Stimulated activated CD8-positive, alpha-beta memory T cell treated with anti-CD3 and anti-CD28 coated beads, Interleukin-15, amount 100 ng/mL, for 48 hours (primary cell): ENCODE measurements at places on chromosomes 16 and 17.

GRCh38 chr16:4410335-4411075, 5.9 kb downstream of the CORO7 start:
- DNase-seq: no peak

DNA sequence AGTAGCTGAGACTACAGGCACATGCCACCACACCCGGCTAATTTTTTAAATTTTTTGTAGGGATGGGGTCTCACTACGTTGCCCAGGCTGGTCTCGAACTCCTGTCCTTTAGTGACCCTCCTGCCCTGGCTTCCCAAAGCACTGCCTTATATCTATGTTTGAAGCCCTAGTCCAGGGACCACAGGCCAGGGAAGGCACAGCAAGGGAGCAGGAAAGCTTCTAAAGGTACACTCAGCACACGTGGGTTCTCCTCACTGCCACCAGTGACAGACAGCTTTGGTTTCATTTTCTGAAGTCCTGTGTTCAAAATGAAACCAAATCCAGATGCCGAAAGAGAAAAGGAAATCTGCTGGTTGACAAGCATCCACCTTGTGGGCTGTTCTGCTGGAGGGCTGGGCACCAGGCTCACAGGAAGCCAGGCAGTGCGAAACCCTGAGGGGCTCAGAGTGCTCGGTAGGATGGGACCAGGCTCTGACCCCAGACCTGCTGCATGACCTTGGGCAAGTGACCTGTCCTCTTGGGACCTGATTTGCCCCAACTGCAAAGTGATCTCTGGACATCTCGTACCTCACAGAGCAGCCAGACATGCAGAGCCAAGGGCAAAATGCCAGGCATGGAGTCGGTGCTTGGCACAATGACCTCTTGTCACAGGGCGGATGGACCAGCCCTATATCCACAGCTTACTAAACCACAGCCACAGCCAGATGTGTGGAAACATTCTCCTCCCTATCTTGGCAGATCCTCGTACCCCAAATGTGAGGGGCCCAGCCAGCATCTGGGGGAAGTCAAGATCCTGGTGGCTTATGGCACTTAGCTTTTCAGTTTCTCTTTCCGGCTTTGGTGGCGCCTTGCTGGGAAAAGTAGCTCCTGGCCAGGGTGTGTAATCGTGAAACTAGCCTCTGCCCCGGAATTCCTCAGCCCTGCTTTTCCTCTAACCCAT, 2.8 kb upstream of the SOCS1 start:
- no peak for DNase-seq

GRCh38 chr17:79391376-79392233, 219.2 kb downstream of the RBFOX3 start:
- DNase-seq: peak; percentile 27

DNA sequence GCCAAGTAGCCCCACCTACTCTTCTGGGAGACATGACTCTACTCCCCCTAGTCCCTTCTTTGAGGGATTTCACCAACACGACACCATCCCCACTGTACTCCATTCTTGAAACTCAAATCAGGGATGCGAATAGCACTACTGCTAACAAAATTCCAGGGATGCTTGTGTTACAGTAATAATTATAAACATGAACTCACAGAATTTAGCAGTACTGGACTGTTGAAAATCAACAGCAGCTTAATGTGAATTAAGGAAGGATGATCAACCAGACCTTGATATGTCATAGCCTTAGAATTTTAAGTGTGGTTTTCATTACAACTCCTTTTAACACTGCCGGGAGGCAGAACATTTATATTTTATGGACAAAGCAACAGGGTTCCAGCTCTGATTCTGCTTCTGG, 37.9 kb downstream of the AMFR start:
- no peak for DNase-seq

DNA sequence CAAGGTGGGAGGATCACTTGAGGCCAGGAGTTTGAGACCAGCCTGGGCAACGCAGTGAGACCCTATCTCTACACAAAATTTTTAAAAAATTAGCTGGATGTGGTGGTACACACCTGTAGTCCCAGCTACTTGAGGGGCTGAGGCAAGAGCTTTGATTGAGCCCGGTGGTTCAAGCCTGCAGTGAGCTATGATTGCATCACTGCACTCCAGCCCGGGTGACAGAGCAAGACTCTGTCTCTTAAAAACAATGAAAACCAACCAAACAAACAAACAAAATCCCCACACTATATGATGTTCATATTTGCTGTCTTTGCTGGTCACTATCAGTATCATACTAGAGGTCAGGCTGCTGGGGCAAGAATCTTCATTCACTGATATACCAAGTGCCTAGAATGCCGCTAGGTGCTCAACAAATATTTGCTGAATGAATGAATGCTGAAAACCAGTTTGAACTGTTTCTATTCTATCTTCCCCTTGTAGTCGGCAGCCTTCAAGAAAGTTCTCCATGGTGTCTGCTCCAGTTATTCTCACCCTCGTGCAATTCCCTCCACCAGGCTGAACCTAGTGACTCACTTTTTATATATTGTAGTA, 127.0 kb downstream of the IRX3 start:
- no peak for DNase-seq

DNA sequence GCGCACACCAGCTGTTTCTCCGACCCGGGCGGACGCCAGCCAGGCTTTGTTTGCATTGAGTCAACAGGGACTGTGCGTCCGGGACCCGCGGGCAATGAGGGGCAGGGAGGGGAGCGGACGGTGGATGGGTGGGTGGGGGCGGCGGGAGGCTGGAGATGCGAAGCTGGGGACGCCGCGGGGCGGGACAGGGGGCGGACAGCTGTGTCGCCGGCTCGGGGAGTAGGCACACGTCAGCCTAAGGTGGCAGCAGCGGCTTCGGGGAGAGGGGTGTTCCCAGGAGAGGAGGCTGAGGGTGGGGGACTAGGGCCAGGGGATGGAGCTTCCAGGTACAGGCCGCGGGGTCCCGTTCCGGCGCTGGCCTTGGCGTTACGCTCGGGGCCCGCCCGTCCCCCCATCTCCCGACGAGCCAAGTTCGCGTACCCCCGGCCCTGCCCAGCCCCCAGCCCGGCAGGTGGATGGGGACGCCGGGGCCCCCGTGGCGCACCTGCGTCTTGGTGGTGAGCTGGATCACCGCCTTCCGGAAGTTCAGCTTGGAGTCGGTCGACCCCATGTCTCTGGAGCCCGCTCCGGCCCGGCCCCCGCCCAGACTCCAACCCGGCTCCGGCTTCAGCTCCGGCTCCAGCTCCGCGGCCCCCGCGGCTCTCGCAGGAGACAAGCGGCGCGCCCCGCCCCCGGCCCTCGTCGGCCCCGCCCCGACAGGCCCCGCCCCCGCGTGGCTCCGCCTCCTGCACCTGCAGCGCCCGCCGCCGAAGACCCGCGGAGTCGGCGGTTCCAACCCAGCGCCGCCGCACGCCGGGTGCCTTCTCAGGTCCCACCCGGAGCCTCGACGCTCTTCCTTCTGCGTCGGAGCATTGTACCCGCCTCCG, at the start of gene HID1:
Gene HID1 (minus strand): TSS at position 653 of the 866 bp plus-strand sequence. CDS start 103 bp downstream, at position 550.
- peak; percentile 69 for DNase-seq

DNA sequence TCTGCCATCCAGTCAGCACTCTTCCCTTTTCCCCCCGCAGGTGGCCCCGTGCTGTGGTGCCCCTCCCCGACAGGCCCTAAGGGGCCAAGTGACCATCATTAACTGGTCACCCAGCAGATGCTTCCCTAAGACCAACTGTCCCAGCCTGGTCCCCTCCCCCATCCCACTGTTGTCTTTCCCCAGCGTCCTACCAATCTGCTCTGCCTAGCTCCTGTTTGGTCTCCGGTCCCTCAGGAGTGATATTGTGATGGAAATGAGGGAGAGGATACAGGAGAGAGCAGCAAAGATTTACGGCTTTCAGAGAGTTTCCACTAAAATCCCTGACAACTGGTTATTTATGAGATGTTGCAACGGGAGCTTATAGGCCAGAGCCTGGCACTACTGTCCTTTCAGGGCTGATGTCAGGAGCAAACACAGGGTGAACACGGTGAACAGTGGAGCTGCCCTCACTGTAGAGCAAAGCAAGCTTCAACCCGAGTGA, 1.4 kb upstream of the TTLL6 start:
- no peak for DNase-seq

DNA sequence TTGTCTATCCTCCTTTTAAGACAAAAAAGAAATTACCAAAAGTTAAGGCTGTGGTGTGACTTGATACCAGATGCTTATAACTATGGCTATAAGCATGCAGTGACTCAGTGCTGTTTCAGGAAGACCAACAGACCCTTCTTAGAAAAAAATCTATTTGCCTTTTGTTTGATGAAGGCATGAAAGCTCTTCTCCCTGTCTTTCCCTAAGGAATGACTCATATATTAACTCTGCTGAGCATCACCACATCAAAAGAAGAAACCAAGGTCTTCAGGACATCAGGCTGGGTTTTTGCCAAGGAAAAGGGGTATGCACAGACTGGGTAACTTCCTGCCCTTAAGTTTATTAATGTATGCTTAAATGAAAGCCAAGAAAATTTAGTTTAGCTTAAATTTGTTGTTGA, 47.1 kb downstream of the VMP1 start:
- no peak for DNase-seq

- no peak for DNase-seq
These were observed 10.3 kb downstream of the LYRM1 start for GRCh38 chr16:20910781-20911321.

DNA sequence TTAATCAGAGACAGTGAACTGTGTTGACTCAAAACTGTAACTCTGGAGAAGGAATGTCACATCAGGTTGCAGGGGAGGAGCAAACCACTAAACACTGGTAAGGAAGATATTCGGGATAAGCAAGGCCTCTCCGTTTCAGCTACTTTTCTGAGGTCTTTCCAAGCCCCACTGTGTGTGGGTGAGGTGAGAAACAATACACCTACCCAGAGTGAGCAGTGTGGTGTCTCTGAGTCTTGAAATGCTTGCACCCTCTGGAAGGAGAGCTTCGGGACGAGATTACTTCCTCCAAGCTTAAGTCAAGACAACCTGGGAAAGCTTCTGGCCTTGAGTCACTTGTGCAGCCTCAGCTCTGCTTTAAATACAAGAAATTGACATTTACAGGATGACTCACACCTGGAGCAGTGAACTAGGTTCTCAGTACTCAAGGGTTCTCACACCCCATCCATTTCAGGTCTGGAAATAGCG, 2.5 kb upstream of the MAP3K14 start:
- no peak for DNase-seq

DNA sequence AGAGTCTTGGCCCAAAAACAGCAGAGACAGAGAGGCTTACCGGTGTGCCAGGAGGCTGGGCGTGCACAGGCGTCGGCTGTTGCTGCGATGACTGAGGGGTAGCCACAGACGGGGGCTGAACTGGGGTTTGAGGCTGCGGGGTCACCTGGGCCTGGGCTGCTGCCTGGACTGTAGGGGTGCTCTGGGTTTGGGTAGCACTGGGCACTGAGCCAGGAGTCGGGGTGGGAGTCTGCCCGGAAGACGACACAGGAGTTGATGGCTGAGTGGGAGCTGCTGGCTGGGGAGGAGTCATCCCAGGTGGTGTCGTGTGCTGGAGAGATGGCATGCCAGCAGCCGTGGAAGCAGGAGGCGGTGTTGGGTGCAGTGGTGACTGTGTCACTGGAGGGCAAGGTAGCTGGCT, 53.2 kb upstream of the TRAP1 start:
- DNase-seq: no peak

DNA sequence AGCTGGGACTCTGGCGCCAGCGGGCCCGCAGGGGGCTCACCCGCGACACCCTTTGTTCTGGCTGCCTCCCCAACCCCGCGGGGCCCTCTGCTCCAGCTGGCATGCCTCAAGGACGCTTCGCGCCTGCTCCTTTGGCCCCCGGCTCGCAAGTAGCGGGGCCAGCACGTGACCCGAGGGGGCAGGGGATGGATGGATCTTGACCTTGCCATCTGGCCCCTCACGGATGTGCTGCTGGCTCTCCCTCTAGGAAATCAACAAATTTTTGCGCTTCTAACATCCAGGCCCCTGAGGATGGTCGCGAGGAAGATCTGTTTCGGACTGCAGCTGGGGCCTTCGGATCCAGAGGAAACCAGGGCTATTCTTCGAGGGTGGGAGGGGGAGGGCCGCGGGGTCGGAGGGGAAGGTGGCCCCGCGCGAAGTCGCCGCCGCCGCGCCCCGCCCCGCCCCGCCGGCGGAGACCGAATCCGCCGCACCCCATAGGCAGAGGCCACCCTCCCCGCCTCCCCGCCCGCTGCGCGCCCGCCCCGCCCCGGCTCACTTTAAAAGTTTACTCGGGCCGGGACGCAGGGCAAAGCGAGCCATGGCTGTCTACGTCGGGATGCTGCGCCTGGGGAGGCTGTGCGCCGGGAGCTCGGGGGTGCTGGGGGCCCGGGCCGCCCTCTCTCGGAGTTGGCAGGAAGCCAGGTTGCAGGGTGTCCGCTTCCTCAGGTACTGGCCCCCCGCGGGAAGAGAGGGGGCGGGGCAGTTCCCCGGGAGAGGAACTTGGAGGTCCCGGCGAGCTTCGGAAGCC, at the start of gene ACSF2:
Gene ACSF2 (plus strand): TSS at position 537 of the 790 bp plus-strand sequence. CDS start 44 bp downstream, at position 581.
- DNase-seq: peak; percentile 61

- DNase-seq: no peak
These were observed 366.9 kb downstream of the SLC39A11 start for GRCh38 chr17:72725433-72726068.

DNA sequence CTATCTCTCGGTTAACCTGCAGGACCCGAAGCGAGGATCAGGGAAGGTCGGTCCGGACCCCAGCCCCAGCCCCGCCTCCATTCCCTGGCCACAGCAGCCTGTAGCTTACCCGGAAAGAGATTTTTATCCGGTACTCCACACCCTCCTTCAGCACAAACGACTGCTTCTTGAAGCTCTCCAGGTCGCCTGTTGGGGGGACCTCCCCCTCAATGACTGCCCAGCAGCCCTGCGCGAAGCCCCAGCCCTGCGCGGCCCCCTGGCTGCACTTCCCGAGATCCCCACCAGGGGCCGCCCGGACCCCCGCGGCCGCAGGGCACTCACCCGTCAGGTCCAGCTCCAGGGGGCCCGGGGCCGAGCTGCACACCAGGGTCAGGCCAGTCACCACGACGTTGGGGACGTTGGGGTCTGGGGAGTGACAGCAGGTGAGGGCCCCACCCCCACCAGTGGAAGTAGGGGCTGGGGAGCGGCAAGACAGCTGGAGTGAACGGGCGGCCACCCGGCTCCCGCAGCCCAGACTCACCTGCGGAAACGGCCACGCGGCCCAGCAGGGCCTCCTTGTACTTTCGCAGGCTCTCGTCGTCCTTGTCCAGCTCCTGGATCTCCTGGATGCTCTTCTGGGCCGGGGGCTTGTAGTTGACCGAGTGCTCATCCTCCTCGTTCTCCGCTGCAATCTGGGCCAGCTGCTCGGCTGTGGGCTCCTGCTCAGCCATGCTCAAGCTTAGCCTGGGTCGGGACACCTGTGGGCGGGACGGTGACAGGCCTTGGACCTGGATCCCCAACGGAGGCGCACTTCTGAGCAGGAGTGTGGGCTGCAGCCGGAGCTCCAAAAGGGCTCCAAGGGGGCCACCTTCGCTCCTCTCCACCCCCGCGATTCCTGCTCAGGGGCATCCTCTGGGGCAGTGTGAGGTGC, 1.7 kb downstream of the ARHGDIA start:
- DNase-seq: peak; percentile 33

GRCh38 chr17:42403150-42403549, 14.9 kb upstream of the STAT3 start:
- DNase-seq: no peak

DNA sequence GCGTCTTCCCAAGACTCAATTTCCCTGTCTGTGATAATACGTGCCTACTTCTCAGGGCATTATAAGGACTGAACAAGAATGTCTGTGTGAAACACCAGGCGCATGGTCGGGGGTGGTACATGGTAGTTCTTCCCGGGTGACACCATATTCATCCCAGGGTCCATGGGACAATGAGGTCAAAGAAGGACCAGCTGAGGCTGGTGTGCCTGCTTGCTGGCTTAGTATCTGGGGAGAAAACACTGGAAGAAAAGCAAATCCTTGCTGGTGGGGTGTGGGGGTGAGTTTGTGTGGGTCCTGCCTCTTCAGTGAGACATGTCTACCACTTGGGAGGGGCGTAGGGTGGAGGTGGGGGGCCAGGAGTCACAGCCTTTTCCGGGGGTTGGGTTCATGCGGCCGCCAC, 174.2 kb downstream of the RAB11FIP4 start:
- DNase-seq: no peak
